Keratinocyte (primary cell): ENCODE measurements at places on chromosomes 13 and 19.

GRCh38 chr19:19026299-19026971 is 6.9 kb downstream of the SUGP2 start:
- no peak for DNase-seq

DNA sequence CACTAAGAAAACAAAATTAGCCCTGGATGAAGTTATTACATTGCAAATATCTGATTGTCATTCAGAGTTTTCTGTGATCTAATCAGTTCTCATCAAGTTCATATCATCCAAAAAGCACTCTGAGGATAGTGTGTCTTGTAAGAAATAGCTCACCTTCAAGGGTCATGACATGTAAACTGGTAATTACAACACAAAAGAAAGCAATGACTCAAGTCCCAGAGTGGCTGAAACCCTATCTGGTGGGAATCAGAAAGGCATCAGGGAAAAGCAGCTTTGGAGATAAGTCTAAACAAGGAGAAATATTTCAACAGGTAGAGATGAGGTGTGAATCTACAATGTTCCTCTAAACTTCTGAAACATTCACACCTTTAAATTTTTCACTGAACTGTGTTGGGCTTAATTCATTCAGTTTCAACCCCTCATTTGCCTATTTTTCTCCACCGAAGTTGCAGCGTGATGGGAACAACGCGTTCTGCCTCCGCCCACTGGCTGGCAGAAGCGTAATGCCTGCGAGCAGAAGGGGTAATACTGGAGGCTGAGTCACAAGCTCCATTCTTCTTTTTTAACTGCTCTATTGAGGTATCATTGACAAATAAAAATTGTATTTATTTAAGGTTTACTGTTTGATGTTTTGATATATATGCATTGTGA is 155.2 kb upstream of the IPO5 start:
- DNase-seq, result no peak

DNA sequence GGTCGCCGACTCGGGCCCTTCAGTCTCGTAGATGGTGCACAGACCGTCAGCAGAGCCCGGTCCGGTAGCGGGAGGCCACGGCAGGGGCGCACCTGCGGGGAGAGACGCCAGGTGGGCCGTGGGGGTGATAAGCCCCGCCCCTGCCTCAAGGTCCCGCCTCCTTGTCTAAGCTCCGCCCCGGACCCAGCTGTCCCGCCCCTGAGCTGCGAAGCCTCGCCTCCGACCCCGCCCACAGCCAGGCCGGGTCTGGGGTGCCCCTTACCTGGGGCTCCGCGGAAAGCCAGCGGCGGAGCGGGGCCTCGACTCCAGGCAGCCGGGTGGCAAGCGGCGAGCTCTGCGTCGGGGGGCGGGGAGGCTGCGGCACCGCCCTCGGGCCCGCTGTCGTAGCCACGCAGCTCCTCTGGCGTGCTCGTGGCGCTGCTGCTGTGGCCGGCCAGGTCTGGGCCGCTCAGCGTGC is 4.7 kb downstream of the PRR36 start:
- DNase-seq, result no peak

DNA sequence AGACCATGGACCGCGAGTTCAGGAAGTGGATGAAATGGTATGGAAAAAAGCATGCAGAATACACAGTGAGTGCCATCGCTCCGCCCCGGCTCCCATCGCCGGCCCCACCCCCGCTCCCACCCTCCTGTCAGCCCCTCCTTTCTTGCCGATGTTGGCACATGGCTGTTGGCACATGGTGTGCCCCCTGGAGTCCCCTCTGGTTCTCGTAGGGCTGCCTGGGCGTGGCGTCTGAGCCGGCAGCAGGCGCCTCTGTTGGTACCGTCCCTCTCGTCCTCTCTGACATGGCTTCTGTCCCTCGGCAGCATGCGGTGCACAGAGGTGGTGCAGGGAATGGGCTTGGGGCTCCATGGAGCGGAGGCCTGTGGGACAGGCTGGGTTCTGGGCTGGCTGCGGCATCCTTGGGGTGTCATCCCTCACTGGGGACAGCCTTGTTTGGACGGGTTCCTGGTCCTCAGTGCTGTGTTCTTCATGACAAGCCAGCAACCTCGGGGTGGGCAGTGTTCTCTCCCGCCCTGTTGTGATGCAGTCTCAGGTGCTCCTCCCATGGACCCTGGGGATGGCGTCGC is 30.9 kb downstream of the DOT1L start:
- no peak for DNase-seq

GRCh38 chr13:112198396-112199010 is 131.6 kb downstream of the SOX1 start:
- DNase-seq, result no peak
